ENCODE measurements at places on chromosomes 3 and 15.

DNA sequence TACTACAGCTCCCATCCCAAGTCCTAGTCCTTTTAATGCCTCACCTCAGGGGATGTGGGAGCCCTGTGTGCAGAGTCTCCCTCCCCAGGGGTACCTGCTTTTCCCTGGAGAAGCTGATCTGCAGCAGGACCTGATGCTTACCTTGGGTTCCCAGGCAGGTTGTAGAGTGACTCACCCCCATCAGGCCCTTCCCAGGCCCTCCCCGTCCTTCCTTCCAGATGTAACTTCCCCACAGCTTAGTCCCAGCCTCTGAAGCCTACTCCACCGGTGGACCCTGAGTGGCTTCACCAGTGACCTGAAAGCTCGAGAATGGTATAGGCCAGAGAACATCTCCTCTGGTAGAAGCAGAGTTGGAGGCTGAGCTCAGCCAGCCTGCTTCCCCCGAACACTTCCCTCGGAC, 254.2 kb upstream of the STT3B start:
- DNase-seq = no peak

- DNase-seq = no peak
Measured at GRCh38 chr15:45393851-45394250, 15.5 kb upstream of the GATM start.

GRCh38 chr3:38264353-38264771, 1.2 kb upstream of the SLC22A13 start:
- DNase-seq = no peak

DNA sequence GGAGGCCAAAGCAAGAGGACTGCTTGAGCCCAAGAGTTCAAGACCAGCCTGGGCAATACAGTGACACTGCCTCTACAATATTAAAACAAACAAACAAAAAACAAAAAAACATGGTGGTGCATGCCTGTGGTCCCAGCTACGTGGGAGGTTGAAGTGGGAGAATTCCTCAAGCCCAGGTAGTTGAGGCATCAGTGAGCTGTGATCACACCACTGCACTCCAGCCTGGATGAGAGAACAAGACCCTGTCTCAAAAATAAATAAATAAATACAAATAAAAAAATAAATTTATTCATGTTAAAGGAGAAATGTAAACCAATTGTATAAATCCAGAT, 200.6 kb downstream of the BCHE start:
- DNase-seq = no peak

DNA sequence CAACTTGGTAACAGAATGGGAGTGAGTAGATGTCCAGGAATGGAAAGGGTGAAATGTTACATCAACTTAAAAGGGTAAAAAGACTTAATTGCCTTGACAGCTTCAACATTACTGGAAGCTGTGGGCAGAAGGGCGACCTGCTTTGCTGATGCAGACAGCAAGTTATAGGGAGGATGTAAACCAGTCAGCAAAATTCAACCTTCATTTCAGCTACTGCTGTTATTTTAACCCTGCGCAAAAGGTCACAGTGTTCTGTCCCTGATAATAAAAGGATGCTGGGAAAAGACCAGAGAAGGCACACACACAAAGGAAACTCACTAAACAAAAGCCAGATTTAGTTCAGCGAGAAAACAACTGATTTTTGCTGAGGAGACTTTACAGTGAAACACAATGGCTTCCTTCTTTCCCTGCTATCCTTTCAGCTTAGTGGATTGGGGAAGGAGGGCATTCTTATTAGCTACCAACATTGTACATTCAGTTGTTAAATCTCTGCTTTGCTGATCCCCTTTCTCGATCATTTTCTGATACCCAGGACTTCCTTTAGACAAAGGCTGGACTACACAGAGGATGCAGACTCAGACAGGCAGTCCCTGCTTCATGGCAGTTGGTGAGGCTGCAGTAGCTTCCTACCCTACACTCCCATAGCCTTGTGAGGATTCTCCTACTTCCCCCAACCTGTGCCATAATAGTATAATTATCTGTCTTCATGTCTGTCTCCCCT, 62.0 kb downstream of the P3H2 start:
- DNase-seq = no peak

DNA sequence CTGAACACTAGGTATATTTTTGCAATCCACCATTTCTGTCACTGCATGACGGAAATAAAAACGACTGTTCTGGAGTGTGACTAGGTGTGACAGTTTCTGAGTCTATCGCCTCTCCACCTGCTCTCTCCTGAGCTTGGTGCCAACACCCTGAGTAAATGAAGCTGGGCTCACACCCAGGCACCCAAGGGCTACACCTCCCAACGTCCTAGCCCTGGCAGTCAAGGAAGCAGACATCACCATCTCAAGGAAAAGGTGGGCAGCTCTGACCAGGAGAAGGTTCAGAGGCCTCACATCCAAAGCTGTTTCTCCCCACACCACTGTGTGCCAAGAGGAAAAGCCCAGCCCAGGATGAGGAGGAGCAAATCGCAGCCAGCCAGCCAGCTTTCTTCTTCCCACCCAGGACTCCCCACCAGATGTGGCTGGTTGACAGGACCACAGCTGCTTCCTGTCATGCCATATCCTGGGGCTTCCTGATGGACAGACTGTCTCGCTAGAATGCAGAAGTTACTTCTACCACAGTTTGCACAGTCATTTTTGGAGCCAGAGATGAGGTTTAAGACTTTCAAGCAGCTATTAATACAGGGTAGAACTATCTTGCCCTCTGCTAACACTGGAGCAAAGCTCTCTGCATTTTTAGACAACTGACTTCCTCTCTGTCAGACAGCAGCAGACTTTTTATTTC, 3.3 kb downstream of the SCAMP2 start:
- DNase-seq = no peak

- DNase-seq = no peak
Measured at GRCh38 chr3:111627092-111627491, 31.9 kb upstream of the ZBED2 start.

GRCh38 chr15:74651242-74651741, 35.7 kb downstream of the CLK3 start:
- DNase-seq = no peak

DNA sequence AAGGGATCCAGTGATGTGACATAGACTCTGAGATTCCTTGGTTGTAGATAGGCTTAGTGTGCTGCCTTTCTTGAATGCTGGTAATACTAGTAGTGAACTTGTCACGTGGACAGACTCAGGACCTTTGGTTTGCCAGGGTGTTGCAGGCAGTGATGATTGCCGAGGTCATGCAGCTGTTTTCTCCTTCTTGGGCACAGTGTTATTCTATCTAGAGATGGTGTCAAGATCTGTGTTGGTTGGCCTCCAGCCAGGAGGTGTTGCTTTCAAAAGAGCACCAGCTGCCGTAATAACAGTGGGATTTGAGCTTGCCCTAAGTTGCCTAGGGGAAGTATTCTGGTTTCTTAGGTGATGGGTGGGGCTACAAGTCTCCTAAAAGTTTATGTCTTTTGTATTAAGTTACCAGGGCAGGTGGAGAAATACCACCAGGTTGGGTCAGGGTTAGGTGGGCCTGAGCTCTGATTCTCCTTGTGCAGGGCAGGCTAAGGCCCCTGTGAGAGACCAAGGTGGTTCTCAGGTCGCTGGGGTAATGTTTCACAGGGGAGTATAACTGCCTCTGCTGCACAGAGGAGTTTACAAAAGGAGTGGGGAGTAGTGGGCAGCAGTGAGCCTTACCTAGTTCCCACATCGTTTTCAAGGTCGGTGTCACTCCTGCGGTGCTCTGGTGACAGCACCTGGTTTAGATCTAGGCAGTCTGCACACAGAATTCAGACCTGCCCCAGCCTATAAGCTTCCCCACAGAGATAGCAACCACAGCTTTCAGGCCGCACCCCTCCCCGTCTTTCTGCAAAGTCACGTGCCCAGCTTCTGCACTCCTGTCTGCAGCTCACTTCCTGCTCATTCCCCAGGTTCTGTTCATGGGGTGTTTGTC, 350.3 kb downstream of the DOCK3 start:
- peak; percentile 66 for DNase-seq

DNA sequence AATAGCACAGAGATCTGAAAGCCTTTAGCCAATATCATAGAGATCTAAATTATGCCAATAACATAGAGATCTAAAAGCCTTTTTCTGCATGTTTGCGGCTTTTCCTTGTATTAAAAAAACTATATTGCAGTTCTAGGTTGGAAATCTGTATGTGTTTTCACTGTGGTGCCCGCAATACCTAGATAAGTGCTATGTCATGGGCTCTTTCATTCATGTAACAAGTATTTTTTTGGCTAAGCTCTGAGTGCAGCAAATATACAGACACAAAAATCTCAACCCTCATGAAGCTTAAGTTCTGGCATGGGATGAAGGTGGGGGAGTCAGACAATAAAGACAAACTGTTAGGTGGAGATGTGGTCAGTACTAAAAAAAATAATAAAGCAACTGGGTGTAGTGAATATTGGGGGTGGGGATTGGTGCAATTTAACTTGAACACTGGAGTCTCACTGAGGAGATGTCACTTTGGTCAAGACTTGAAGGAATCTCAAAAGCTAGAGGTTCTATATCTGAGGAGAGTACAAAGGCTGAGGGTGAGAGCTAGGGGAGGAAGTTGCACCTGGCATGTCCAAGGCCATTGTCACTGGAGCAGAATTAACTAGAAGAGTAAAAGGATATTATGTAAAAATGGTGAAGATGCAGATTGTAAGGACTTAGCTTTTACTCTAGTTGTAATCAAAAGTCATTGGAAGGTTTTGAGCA, 973 bp downstream of the BUB1B start:
- no peak for DNase-seq

DNA sequence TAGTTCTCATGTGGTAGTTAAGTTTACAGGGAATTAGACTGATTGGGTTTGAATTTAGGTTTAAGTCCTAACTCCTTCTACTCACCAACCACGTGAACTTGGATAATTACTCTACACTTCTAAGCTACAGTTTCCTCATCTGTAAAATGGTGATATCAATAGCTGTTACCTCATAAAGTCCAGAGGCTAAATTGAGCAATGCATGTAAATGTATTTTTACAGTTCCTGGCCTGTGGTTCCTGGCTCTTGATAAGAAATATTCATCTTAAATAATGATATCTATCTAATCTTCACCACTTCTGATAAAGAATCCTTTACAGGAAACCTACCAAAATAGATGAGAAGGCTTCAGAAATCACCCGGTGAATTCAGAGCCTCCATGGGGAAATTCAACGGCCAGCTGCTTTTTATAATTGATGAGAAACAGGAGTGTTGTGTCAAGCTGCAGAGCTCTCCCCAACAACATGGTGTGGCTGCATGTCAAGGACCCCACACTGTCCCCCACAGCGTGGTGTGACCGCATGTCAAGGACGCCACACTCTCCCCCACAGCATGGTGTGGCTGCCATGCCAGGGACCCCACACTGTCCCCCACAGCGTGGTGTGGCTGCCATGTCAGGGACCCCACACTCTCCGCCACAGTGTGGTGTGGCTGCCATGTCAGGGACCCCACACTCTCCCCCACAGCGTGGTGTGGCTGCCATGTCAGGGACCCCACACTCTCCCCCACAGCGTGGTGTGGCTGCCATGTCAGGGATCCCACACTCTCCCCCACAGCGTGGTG, 80.8 kb upstream of the PEX5L start:
- no peak for DNase-seq

- no peak for DNase-seq
Measured at GRCh38 chr3:17032407-17033034, 147.8 kb downstream of the PLCL2 start.

DNA sequence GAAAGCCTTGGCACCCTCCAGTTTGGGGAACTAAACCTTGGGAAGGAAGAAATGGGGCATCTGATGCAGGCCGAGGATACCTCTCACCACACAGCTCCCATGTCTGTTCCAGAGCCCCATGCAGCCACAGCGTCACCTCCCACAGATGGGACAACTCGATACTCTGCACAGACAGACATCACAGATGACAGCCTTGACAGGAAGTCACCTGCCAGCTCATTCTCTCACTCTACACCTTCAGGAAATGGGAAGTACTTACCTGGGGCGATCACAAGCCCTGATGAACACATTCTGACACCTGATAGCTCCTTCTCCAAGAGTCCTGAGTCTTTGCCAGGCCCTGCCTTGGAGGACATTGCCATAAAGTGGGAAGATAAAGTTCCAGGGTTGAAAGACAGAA, 7.7 kb downstream of the MAP1A start:
- no peak for DNase-seq

DNA sequence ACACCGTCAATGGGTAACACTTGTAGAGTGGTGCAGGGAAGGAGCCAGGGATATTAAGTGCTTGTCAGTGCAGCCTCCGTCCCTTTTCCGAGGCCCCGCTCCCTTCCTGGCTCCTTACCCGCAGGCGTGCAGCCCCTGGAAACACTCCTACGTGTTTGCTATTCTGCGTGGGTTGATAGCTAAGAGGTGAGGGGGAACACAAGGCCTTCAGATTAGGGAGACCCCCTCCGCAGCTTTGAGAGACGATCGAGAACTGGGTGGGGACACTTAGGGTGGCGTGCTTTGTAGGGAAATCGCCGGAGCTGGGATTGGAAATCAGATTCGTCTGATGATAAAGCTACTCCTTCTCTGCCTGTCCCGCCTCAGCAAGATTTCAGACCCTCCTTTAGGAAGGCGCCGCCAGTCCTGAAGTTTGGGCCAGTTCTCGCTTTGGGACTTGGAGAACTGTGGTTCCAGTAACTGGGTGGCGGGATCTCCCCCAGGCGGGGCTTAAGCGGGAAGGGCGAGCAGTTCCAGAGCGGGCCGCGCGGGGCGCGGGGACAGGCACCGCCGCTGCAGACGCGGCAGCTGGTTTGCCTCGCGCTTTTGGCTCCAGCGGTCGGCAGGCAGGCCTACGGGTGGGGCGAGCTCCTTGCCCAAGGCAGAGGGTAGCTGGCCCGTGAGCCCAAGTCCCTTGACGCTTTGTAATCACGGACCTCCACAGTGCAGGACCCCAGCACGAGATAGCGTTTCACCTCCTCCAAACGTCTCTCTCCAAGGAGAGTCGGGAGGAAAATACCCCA, 8.0 kb upstream of the FAM107A start:
- peak; percentile 77 for DNase-seq

DNA sequence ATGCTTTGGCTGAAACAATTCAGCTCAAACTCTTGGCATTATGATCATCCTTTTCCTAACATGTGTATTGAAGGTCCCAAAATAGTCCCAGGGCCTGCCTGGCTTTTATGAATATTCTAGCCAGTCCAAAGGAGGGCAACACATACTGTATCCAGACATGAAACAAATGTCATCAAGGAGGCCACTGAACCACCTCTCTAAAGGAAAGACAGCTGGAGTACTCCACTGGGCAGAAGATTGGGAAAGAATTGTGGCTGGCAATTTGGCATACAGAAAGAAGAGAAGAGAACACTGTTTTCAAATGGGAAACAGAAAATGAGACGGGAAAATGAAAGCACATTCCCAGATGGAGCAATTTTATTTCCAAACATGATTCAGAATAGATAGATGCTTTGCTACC, 80.6 kb downstream of the NCEH1 start:
- DNase-seq = no peak

DNA sequence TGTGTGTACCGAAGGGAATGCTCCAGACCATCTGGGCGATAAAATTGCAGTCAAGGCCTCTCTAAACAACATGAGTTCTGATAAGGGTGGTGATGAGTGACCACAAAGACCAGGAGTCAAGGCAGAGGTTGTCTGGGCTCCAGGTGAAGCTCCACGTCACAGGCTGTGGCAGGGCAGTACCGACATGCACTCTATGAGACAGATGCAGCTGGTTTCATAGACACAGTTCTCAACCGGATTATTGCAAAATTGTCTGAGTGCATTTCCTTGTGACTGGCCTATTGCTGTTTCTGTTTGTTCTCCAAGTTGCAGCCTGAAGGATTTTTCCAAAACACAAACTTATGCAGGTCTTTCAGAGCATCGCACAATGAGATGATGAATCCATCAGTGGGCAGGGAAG, 157.5 kb upstream of the HES1 start:
- DNase-seq = no peak

All from activated T-cell treated with anti-CD3 and anti-CD28 coated beads, Interleukin-2, amount 50 U/mL, for 24 hours (primary cell).